Caco-2 (cell line): ENCODE measurements at places on chromosomes 2 and 18.

- peak overlapping the region; percentile 86 for H3K27ac ChIP-seq
- H3K36me3 ChIP-seq, result no peaks in the 10 kb centered on the region
- H3K4me3 ChIP-seq, result peak overlapping the region; percentile 69
- peak; percentile 61 for DNase-seq
Observed at GRCh38 chr18:31101183-31102024, 817 bp downstream of the DSC2 start.

DNA sequence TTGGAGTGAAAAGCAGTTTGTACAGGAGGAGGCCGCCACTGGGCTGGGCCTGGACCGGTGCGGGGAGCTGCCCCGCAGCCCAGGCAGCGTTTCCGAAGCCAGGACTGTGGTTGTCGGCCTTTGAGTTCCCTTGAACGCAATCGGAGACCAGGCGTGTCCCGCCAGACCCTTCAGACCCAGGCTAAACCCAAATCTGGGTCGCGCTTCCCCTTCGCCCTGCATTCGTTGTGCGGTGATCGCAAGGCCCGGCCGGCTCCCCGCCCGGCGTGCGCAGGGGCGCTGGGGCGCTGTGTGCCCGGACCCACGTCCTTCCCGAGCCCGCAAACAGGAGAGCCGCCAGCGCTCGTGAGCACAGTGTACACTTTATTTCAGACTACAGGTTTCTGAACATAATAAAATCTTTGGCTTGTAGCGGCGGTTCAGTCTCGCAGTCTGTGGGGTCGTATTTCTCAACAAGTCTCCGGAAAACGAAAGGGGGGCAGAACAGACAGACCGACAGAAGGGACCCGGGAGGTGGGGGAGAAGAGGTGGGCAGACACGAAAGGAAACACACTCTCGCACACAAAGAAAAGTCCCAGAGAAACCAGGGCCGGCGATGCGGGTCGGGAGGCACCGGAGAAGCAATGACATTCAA is 5.5 kb downstream of the EN1 start:
- no peaks in the 10 kb centered on the region for H3K4me1 ChIP-seq
- DNase-seq, result no peak
- no peak overlapping the region for H3K27ac ChIP-seq
- no peaks in the 10 kb centered on the region; the same call in 1 of the 2 replicates for H3K27me3 ChIP-seq
- H3K36me3 ChIP-seq, result no peaks in the 10 kb centered on the region

DNA sequence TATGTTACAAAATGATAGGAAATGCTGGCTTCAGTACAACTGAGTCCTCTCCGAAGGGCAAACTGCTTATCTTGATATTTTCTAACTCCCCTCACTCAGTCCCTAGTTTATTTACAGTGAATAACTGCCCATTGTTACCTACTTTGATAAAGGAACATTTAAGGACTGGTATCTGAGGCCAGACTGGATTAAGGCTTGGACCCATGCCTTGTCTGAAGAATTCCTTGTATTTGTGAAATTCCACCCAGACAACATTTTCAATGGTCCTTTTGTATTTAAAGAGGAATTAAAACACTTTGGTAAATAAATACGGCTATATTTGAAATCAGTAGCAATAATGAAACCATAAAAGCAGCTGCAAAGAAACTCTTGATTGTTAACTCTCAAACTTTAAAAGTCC is 58.3 kb downstream of the PELI1 start:
- H3K4me1 ChIP-seq, result peaks cover 27% of the 10 kb centered on the region
- H3K4me3 ChIP-seq, result no peak overlapping the region

- no peak for DNase-seq
- H3K27me3 ChIP-seq, result no peaks in the 10 kb centered on the region
- no peaks in the 10 kb centered on the region for H3K36me3 ChIP-seq
Observed at GRCh38 chr18:55968550-55968949, 380.6 kb upstream of the TCF4 start.

GRCh38 chr2:168971261-168971660 is 59.9 kb downstream of the ABCB11 start:
- DNase-seq, result no peak
- no peaks in the 10 kb centered on the region for H3K36me3 ChIP-seq
- no peak overlapping the region for H3K4me3 ChIP-seq
- peaks cover 6% of the 10 kb centered on the region for H3K4me1 ChIP-seq
- no peaks in the 10 kb centered on the region for H3K27me3 ChIP-seq

GRCh38 chr2:164984428-164984827 is 29.1 kb upstream of the SLC38A11 start:
- H3K4me1 ChIP-seq, result no peaks in the 10 kb centered on the region
- no peak overlapping the region for H3K27ac ChIP-seq
- no peak overlapping the region for H3K4me3 ChIP-seq
- H3K36me3 ChIP-seq, result 0 out of 2 replicates have a peak, but pooled peaks cover 1% of the 10 kb centered on the region
- H3K27me3 ChIP-seq, result no peaks in the 10 kb centered on the region
- no peak for DNase-seq

DNA sequence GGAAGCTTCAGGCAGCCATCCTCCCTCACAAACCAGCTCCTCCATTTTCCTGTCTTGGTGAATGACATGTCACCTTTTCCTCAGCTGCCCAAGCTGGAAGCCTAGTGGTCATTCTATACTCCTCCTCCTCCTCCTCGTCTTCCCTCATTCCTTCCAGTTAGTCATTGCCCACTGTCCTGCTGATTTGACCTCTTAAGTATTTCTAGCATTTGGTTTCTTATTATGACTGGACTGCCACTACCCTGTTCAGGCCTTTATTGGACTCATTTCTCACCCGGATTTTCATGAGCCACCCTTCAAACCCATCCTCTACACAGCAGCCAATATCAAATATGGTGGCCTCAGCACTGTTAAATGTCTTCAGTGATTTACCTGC is 21.9 kb upstream of the MGAT5 start:
- DNase-seq, result no peak
- no peaks in the 10 kb centered on the region for H3K36me3 ChIP-seq
- no peak overlapping the region for H3K27ac ChIP-seq

DNA sequence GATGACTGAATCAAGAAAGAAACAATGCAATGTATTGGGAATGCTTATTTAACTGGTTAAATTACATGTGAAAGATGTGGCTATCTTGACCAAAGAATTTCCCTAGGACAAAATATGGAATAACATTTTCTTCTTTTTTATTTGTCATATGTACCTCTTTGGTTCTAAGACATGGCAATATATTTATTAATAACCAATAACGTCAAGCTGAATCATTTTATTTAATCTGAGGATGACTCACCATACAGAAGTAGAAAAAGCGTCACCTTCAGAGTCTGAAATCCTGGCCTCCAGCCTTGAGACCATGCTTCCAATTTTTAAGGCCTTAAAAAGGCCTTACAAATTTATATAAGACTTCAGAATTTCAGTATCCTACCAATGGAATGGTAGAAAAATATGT is 1464.9 kb downstream of the SUCLG1 start:
- no peaks in the 10 kb centered on the region for H3K27me3 ChIP-seq
- H3K27ac ChIP-seq, result no peak overlapping the region
- H3K36me3 ChIP-seq, result no peaks in the 10 kb centered on the region
- H3K4me3 ChIP-seq, result no peak overlapping the region
- no peak for DNase-seq

DNA sequence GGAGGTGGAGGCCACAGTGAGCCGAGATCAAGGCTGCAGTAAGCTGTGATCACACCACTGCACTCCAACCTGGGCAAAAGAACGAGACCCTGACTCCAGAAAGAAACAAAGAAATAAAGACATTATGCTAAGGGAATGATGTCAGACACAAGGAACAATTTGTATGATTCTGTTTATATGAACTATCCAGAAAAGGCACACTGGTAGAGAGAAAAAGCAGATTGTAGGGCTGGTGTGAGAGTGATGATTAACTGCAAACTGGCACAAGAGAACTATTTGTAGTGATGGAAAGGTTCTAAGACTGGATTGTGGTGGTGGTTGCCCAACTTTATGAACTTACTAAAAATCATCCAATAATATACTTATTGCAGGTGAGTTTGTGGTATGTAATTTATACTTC is 106.3 kb downstream of the MAP3K20 start:
- no peaks in the 10 kb centered on the region for H3K36me3 ChIP-seq
- H3K27me3 ChIP-seq, result no peaks in the 10 kb centered on the region
- DNase-seq, result no peak
- no peak overlapping the region for H3K4me3 ChIP-seq

DNA sequence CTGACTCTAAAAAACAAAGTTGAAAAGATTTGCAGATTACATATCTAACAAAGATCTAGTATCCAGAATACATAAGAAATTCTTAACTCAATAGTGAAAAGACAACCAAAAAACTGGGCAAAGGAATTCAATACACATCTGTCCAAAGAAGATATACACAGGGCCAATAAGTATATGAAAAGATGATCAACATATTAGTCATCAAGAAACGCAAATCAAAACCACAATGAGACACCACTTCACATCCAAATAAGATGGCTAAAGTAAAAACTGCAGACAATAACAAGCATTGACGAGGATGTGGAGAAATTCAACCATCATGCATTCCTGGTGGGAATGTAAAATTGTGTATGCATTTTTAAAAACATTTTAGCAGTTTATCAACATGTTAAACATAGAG is 256.0 kb downstream of the EIPR1 start:
- DNase-seq, result no peak
- no peak overlapping the region for H3K27ac ChIP-seq
- no peaks in the 10 kb centered on the region for H3K27me3 ChIP-seq
- H3K4me3 ChIP-seq, result no peak overlapping the region
- H3K4me1 ChIP-seq, result no peaks in the 10 kb centered on the region

DNA sequence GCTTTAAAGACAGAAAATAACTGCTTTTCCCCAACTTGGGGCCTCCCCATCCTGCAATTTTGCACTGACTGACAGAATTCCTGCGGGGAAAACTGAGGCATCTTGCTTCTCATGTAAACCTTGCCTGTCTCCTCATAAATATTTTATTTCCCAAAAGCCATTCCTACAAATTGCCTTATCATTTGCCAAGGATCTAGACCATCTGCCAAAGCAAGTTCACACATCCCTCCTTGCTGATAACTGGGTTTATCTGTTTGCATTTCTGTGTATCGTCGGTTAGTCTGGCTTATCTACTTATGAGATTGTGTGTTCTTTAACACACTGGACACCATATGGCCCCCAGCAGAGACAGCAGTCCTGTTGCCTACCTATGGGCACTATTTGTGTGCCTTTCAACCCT is 3.0 kb upstream of the CNGA3 start:
- H3K4me1 ChIP-seq, result no peaks in the 10 kb centered on the region
- no peaks in the 10 kb centered on the region for H3K27me3 ChIP-seq
- no peak for DNase-seq

DNA sequence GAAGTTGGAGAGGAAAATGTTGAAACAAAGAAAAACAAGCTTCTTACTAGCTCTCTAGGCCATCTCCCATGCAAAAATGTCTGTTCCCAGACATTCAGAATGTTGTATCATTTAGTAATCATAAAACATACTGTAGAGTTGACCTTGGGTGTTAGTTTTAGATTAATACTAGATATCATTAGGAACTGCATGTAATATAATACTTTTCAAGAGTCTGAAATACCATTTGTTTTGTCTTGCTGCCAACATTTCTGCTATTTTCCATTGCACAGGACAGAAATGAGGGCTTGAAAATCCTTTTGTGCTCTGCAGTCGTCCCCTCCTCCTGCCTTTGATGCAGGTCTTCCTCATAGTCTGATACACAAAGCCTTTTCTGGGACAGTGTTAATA is 89.5 kb upstream of the RBMS1 start:
- no peak for DNase-seq
- no peak overlapping the region for H3K4me3 ChIP-seq
- H3K4me1 ChIP-seq, result peaks cover 14% of the 10 kb centered on the region
- H3K27ac ChIP-seq, result peak overlapping the region; percentile 83

DNA sequence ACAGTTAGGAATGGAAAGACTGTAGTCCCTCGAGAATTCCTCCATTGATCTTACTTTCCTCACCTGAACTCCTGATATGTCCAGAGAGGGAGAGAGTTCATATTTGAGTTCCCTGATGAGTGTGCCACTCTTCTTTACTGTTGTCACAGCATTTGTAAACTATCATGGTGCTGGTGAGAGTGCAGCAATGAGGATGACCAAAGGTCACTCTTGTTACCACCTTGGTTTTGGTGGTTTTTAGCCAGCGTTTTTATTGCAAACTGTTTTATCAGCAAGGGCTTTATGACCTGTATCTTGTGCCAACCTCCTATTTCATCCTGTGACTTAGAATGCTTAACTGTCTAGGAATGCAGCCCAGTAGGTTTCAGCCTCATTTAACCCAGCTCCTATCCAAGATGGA is 1062.5 kb downstream of the BCL11A start:
- no peak for DNase-seq
- H3K4me1 ChIP-seq, result no peaks in the 10 kb centered on the region
- H3K36me3 ChIP-seq, result no peaks in the 10 kb centered on the region
- no peak overlapping the region for H3K4me3 ChIP-seq
- H3K27me3 ChIP-seq, result no peaks in the 10 kb centered on the region

GRCh38 chr2:241833101-241833663 is 24.2 kb downstream of the NEU4 start:
- no peaks in the 10 kb centered on the region for H3K27me3 ChIP-seq
- no peak for DNase-seq
- H3K4me1 ChIP-seq, result no peaks in the 10 kb centered on the region
- H3K27ac ChIP-seq, result no peak overlapping the region
- H3K36me3 ChIP-seq, result no peaks in the 10 kb centered on the region
- no peak overlapping the region for H3K4me3 ChIP-seq

DNA sequence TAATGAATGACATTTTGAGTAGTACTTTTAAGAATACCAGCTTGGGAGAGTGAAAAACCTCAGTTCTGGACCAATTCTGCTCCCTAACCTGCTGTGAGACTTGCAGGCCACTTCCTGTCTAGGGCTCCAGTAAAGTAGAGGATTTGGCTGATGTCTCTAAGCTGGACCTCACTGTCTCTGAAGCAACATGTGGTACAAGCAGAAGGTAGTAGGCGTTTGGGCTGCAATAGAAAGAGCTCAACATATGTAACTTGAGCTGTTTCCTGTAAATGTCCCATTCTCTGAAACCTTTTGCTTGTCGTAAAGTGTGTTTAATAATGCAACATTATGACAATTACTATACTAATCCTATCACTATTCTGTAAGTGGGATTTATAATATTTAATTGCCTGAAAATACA is 213.1 kb downstream of the MYO3B start:
- H3K27me3 ChIP-seq, result no peaks in the 10 kb centered on the region
- DNase-seq, result no peak
- no peak overlapping the region for H3K4me3 ChIP-seq

DNA sequence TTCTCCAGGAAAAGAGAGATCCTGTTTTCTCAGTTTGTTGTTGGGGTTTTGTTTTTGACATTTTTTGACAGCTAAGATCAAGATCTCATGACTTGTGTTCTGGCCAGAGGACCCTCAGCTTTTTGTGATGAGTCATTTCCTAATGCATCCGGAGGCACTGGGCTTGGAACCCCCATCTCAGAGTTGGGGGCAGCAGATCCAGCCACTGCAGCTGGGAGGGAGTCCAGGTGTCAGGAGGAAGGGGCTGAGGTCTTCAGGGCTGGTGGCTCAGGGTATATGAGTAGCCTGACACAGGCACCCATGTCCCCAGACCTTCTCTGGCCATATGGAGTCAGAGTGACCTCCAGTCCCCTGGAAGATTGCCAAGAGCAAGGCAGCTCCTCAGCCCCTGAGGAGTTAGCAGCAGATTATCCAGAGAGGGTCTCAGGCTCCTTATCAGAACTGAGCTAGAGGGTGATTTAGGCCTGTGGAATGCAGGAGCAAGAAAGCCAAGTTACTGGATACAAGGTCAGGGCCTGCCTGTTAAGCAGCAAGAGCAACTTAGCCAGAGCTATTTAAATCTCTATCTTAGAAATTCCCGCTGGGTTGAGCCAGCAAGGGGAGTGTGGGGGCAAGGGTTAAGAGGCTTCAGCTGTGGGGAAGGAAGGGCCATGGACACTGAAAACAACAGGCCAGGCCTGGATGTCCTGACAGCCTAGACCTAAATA is 62.4 kb downstream of the TANC1 start:
- peak; percentile 63 for DNase-seq
- peaks cover 2% of the 10 kb centered on the region; the same call in 1 of the 2 replicates for H3K36me3 ChIP-seq
- no peaks in the 10 kb centered on the region for H3K27me3 ChIP-seq
- no peak overlapping the region for H3K4me3 ChIP-seq
